Inflammatory macrophage treated with lipopolysaccharide for 4 hours (primary cell): ENCODE measurements at places on chromosomes 6 and 20.
A peak's percentile ranks its signal among the peaks of the same experiment; 100 is the strongest.

DNA sequence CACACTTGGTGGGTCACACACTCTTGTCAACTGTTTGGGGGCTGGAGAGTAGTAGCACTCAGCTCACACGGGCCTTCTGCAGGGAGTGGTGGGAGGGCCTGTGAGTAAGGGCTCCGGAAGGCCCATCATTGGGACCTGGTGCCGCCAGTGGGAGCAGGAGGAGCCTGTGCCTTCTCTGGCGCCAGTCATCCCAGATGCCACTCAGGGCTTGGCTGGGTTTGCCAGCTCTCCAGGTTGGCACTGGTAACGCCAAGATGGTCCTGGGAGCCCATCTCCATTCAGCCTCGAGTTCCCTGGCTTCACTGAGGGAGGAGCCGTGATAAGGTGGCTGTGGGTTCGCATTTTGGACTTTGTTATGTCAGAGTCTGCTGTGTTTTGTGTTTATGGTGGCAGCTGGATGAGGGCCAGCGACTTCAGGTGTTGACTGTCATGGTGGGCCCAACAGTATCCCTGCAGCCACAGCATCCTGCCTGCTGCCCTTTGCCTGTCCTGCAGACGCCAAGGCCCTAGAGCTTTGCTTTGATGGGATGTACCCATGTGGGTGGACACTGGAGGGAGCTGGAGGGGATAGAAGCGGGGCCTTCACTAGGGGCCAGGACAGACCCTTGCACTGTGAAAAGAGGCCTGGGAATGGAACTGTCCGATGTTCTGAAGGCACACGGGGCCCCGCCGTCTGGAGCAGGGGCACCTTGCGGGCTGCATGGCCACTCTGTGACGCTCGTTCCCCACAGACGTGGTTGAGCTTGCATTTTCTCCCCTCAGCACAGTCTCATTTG is 13.3 kb upstream of the DNAJC5 start:
- no peak for DNase-seq

DNA sequence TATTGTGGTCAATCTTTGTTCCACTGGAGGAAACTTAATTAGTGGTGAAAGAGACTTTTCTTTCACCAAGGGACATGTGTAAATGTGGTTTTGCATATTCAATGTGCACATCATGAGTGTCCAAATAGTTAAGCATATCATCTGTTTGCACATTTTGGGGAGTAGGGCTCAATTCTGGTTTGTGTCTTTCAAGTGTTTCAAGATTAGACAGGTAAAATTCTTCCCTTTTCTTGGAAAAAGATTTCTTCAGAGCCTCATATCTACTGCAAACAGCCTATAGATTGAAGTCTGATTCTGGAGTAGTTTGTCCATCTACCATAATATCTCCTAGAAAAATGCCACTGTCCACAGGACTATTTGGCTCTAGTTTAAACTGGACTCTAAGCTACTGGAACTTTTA is 26.9 kb upstream of the DEFB118 start:
- no peak for DNase-seq

- peak; percentile 72 for DNase-seq
Observed at GRCh38 chr6:84093441-84094435, 60.2 kb downstream of the MRAP2 start.

- no peak for DNase-seq
Observed at GRCh38 chr6:42429042-42429585, 22.6 kb downstream of the TRERF1 start.

DNA sequence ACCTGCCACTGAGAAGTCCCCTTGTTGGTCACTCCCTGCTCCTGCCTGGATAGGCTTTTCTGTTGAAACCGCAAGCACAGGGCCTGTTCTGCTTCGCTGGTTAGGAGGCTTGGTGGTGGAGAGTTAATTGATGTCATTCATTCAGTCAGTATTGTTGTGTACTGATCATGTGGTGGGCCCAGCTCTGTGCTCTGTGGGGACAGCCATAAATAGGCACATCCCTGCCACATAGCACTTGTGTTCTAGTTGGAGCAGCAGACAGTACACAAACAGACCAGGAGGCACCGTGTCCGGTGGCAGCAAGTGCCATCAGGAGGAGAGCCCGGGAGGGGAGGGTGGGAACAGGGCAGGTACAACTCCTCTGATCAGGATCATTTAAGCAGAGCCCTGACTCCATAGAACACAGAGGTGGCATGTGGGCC is 155.2 kb upstream of the INSM1 start:
- no peak for DNase-seq

- DNase-seq, result no peak
Observed at GRCh38 chr6:13065581-13065980, 262.8 kb downstream of the TBC1D7 start.
